ENCODE measurements at places on chromosomes 6 and 20.

- DNase-seq = no peak
Measured at GRCh38 chr6:138431256-138432062, 27.4 kb downstream of the HEBP2 start.

DNA sequence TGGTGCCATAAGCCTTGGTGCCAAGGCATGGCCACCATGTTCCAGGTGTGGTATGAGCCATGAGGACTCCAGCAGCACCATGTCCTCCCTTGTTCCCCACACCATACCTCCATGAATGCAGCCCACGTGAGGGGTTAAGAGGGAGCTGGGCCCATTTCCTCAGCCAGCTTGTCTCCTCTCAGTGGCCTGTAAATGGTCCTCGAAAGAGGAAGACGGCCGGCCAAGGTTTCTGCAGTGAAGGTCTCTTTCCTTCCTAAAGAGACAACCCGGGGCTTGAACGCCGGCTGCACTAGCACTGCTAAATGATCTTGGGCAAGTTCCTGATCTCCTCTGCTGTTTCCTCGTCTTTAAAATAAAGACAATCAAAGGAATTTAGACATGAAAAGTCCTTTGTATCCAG lies 154.0 kb downstream of the BMP7 start:
- DNase-seq = no peak

- no peak for DNase-seq
Measured at GRCh38 chr6:100427452-100427851, 37.3 kb downstream of the SIM1 start.

DNA sequence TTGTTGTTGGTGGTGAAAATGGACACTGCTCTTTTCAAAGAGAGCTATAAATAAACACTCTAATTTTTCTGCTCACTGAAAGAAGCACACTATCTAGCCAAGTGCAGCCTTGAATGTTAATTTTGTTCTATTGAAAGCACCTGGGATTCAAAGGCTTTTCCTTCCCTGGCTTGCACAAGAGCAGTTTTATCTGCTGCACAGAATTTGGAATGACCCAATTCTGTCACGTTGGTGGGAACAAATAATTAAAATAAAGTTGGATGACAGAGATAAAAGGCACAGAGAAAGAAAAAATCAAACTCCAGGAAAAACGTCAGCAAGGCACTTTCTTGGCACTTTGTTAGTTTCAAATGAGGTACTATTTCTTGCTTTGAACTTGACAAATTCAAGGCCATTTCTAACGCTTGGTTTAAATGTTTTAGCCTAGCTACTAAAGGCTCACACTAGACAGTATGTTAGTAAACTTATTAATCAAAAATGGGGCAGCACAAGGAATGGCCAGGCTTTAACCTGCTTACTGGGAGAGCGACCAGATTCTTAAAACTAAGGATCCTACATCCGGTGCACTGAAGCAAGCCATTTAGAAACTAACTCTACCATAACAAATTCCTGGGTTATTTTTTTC lies 145.5 kb upstream of the ARG1 start:
- no peak for DNase-seq
